Activated CD8-positive, alpha-beta memory T cell treated with anti-CD3 and anti-CD28 coated beads for 1 hour (primary cell): ENCODE measurements at places on chromosomes 3 and 15.

DNA sequence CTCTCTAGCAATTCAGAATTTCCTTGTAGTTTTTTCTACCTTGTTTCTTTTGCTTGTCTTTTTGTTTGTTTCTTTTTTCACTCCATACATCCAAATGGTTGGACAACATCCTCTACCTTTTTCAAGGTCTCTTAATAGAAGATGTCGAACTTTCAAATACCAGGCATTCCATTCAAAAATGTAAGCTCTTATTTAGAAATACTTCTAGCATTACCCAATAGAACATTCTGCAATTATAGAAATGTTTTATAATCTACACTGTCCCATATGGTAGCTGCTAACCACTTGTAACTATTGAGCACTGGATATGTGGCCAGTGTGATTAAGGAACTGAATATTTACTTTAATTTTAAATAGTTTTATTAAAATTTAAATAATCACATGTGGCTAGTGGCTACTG lies 196.2 kb upstream of the MRPL3 start:
- no peak for DNase-seq

DNA sequence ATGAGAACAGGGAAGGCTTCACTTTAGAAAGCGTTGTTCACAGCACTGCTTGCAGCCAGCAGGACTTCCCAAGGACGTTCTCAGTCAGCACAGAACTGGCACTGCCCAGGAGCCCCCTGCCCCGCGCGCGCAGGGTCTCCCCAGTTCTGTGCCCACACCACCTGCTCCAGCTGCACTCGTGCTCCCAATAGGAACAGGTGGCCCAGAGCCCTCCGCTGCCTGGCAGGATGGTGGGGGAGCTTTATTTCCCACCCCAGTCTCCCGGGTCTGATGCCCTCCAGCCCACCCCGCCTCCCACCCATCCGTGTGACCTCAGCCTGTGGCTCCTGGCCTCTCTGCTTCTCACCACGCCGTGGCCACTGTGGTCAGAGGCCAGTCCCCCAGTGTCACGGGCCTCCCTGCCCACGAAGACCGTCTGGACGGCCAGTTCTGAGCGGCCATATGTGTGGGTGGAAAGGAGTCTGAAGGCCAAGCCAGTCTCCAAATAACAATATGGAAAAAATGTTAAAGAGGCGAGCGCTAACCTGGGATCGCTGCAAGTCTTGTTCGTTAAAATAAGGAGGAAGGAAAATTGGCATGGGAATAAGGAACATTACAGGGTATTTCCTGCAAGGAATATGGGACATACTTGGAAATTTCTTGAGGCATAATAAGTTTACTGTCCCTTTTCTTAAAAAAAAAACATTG lies 54.6 kb upstream of the PCSK6 start:
- DNase-seq, result no peak

GRCh38 chr15:96334705-96335410 lies 4.4 kb downstream of the NR2F2 start:
- no peak for DNase-seq

DNA sequence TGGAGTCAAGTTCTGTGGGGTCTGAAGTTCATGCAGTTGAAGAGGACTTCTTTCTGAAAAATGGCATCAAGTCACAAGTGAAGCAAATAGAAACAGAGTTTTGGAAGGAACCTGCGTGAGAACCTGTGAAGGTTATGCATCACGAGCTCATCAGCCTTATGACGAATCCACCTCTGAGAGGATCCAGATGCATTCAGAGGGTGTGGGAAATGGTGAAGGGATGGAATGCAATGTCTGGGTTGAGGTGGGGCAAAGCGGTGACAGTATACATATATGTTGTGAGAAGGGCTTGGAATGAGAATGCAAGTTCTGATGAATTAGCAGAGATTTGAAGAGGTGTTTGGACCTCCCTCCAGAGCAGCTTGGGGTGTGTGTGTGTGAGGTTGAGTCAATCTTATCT lies 382.1 kb upstream of the TBL1XR1 start:
- no peak for DNase-seq

DNA sequence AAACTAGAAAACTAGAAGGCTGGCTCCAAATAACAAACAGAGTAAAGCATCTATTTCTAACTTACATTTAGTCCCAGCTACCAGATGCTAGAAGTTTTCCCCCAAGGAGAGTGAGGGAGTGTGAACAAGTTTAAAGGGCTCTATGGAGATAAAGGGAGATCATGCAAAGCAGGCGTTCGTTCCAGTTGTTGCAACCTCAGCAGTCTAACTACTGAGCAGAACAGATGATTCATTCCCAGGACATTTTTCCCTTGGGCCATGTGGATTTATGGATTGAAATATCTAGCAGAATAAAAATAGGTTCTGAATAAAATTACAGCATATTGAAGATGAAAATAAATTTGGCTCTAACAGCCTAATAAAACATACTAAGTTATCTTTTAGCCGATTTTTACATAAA lies 154.8 kb upstream of the TTC14 start:
- DNase-seq, result no peak

DNA sequence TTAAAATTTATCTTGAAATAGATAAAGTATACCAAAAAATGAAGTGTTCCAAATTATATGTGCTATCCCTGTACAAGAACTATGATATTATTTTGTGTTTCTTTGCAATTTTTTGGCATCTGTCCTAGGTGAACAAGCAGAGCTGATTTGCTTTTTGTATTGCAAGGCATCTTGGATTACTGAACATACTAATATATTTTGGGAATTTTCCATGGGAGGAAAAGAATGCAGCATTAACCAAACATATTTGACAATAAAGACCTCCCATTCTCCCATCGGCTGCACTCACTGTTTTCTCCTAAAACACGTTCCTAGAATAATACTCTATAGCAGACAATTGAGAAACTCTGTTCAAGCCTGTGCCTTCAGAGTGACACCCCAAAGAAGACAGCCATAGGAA lies 265.1 kb upstream of the ALCAM start:
- no peak for DNase-seq

DNA sequence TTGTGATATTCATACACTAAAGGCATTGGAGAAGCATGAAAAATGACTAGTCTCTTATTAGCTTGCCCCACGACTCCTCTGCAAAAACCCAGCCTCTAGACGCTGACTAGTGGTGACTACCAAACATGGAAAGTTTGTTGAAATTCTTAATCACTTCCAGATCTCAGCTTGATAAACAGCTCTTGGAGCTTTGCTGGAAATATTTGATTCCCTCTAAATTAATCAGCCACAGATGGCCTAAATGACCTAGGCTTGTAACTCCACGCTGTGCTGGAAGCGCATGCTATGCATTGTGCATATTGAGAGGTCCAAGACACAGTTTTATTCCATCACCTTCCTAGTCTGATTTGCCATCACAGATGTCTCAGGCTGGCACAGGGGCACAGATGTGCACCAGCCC lies 244.7 kb upstream of the ST8SIA2 start:
- no peak for DNase-seq

GRCh38 chr15:50773389-50773788 lies 7.9 kb upstream of the SPPL2A start:
- no peak for DNase-seq

DNA sequence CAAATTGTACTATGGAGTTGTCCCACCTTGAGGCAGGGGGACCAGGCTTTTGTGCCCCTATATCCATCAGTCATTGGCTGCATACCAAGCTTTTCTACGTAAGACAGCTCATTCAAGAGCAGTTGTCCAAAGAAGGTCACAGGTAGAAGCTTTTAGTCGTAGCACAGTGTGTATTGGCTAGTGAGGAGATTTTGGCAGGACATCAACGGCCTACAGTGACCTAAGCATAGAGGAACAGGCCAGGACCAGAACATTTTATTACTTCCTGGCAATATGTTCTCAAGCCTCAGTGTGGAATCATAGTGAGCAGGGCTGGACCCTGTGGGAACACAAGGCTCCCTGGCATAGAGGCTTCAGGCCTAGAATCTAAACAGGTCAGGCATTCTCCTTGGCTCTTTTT lies 105.4 kb upstream of the ANKRD28 start:
- DNase-seq, result no peak

GRCh38 chr3:10463533-10464434 lies 41.6 kb downstream of the ATP2B2 start:
- no peak for DNase-seq

DNA sequence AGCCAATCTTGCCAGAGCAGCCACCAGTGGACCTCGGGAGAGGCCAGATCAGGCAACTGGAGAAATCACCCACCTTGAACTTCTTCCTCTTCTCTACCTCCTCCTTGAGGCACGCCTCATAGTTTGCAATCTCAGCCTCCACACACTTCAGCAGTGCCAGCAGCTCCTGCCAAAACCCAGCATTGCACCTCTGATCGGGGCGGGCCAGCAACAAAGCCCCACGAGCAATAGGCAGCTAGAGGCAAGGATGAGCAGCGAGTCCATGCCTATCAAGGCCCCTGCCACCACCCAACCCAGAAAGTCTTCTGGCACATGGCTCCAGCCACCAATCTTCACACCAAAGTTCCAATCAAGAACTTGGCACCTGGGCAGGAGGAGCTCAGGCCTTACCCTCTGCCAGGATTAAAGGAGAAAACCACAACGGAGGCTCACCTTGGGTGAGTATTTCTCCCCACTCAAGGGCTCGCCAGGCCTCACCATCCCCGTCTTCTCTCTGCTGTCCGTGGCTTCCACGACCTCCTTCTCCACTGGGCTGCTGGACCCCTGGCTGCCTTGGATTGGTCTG lies 42.1 kb downstream of the SEMA3G start:
- DNase-seq, result no peak

DNA sequence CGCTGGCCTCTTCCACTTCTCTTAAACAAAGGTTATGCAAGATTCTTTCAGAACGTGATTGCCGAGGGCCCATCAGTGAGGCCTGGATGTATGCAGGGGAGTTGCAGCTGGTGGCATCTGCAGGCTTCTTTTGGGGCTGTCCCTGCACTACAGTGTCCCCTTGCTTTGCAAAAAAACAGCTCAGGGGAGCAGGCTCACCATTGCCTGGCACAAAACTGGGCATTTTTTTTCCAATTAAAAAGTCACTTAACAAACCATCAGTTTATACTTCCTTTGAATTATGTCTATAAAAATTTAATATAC lies 148.6 kb downstream of the ATP10A start:
- DNase-seq, result no peak

GRCh38 chr3:152183473-152183872 lies 85.3 kb upstream of the MBNL1 start:
- no peak for DNase-seq
